ENCODE measurements at places on chromosomes 2 and 18.

DNA sequence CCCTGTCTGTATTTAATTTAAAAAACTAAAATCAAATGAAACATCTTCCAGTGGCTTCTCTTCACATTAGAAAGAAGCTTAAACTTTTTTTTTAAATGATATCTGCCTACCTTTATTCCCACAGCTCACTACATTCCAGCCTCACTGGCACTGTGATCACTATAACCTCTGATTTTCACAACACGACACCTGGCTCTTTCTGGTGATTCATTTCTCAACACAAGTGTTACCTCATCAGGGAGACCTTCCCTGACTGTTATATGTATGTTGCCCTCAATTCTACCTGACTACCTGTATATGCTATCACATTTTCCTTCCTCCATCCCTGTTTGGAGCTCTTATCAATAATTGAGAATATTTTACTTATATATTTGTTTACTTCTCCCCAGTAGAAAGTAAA lies 76.6 kb downstream of the BAZ2B start:
- no peak for DNase-seq

DNA sequence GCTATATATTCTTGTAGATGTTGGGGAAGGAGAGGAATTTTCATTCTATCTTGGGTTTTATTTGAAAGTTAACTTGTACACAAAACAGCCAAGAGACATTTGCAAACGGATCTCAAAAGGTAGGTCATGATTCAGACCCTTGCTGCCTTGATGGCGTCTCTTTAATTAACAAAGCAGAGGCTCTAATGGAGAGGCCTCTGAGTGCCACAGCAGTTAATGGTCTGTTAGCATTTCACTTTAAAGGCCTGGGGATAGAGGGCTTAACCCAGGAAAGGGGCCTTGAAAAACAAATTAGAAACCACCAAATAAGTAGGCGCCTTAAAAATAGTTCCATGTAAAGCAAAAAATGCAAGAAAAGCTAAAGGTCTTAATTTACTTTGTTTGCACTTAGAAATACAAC lies 836.9 kb upstream of the CELF4 start:
- no peak for DNase-seq

GRCh38 chr2:216071111-216071851 lies 10.3 kb downstream of the PECR start:
- no peak for DNase-seq

- DNase-seq: no peak
Observed at GRCh38 chr2:158042245-158042644, 59.4 kb upstream of the UPP2 start.

DNA sequence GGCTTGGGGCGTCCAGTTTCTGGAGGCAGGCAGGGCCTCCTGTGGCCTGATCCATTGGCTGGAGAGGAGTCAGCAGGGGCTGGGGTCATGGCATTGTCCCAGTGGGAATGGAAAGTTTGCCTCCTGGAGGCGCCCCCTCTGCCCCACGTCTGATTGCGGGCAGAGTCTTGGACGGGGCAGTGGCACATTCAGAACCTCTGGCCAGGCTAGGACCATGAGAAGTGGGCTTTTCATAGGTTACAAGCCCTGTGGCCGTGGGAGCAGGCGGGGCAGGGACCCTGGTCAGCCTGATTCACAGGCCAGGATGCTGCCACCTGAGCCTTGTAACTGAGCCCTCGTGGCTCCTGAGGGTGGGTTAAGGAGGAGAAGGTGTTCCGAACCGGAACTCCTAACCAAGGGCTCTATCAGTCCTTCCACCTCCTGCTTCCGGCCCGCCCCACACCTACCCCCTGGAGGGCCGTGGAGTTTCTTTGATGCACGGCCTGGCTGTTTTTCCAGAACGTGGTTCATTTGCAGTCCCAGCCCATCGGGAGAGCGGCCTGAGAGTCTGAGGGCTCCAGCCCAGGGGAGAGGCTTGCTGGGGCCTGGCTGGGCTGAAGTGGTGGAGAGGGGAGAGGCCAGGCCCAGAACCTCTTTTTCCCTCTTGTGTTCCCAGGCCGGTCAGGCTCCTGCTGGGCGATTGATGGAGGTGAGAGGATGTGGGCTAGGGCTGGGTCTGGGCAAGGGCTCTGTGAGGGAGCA lies 43.9 kb upstream of the PLB1 start:
- DNase-seq: no peak

GRCh38 chr2:64380853-64381527 lies 73.0 kb upstream of the LGALSL start:
- no peak for DNase-seq

- no peak for DNase-seq
Observed at GRCh38 chr2:103138123-103138901, 376.5 kb downstream of the TMEM182 start.

DNA sequence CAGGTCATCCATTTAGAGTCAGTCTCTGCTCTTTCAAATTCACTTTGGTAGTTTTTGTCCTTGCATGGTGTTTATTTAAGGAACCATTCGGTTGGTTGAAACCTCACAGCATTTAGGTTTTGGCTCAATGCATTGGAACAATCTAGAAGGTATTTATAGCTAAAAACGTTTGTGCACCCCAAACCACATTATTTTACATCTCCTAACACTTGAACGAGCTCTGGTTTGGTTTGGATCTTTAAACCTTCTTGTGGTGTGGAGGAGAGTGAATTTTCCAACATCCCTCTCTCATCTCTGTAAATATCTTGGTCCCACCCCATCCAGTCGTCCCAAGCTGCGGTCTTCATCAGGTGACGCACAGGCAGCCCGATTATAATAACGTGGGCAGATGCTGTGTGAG lies 287.9 kb downstream of the LPIN1 start:
- DNase-seq: no peak

GRCh38 chr2:132651115-132652045 lies 18.6 kb downstream of the LYPD1 start:
- no peak for DNase-seq

DNA sequence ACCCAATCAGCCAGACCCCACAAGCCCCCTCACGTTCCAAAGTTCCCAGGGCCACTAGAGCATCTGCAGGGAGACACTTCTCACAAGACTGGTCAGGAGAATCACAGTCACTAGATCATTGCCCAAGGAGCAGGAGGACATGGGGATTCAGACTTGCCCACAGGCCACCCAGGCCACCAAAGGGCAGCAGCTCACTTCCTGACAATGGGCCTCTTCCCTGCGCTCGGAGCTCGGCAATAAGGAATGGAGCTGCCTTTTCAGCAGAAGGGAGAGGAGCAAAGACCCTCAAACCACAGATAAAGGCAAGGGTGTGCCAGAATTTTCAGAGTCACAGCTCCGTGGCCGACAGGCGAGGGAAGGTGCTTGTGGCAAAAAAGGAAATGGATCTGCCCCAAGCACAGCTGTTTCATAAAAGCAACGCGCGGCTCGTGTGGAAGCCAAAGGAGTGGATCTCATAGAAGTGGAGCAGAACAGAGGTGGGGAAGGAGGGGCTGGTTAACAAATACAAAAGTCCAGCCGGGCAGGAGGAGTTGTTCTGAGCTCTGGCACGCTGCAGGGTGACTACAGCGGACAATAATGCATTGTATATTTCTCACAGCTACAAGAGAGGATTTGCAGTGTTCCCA lies 72.1 kb downstream of the EDAR start:
- DNase-seq: no peak

DNA sequence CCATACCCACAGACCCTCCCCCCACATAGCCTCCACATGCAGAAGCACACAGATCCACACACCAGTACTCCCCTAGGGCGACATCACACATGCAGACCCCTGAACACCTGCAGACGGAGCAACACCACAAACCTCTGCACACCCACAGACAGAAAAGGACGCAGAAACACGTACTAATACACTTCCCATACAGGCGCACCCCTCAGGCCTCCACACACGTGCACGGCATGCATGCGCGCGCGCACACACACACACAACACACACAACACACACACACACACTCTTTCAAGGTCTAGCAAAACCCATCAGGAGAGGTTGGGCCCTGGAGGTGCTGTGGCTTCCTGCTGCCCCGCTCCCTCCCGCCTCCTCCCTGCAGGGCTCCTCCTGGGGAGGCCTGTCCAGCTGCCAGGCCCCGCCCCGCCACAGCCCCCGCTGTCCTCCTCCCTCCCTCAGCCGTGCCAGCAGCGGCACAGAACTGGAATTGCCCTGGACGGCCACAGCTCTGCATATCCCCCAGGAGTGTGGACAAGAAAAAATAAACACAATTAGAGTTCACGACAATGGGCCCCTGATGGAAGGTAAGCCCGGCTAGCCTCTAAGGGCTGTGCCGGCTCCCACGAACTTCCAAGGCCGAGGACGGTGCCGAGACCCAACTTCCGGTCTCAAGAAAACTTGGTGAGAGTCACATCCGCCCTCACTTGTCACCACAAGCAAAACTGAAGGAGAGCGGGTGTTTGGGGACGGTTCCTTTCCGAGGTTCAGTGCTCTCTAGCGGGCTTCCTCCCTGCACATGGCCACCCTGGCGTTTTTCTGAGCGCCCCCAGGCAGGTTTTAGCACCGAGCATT lies 6.8 kb downstream of the ZFP36L2 start:
- peak; percentile 49 for DNase-seq

- DNase-seq: no peak
Observed at GRCh38 chr2:119423108-119423444, 8.6 kb upstream of the TMEM37 start.

DNA sequence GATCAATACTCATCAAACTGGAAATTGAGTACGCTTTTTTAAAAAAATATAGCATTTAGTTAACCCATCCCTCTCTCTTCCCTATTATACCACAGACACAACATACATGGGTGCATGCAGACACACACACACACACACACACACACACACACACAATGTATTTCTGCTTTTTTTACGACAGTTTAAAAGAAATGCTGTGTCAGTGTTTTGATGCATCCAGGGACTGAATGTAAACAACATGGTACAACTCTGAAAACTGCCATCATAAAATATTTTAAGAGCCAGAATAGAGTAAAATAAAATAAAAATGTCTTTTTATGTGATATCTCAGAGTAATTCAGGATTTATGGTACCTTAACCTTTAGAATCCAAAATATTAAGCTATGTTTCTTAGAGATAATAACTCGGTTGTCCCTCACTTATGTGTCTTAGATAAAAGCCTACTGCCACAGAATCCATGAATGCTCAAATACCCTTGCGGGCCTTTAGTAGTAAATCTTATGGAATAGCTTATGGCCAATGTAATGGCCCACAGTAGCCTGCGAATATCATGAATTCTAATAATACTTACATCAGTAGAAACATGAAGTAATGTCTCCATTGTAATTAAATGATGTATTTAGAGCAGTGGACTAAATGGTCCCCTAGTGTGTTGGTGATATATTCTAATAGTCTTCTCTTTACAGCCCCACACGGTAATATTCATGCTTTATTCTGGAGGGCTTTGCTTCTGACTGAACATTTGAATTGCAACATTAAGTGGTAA lies 251.6 kb upstream of the FIGN start:
- no peak for DNase-seq

GRCh38 chr18:3973191-3973850 lies 481.8 kb downstream of the DLGAP1 start:
- DNase-seq: no peak

- DNase-seq: no peak
Observed at GRCh38 chr2:229686122-229686919, 28.0 kb downstream of the DNER start.

DNA sequence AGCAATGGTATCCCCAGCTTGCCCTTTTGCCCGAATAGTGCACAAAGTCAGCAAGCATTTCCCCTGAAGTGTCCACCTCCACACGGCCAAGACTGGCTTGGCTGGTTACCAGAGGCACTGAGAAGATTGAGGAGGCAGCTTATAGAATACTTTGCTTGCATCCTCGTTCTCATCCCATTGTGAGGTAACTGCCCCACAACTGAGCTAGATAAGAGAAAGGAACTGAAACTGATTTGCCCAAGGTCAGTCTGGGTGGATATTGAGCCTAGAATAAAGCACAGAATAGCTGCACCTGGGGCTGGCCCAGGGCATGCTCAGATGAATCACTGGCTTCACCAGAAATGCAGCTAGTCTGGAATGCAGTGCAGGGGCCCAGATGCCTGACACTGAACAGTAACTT lies 32.7 kb upstream of the MAP4K3 start:
- DNase-seq: no peak

DNA sequence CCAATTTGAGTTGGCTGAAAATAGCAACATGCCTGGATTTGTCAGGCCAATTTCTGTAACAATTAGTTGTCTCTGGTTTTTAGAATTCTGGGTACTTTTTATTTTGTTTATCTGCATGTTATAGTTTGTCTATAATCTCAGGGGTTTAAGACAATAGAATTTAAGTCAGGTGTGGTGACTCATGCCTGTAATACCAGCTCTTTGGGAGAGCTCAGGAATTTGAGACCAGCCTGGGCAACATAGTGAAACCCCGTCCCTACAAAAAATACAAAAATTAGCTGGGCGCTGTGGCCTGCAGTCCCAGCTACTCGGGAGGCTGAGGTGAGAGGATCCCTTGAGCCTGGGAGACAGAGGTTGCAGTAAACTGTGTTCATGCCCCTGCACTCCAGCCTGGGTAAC lies 114.4 kb upstream of the GLS start:
- no peak for DNase-seq

- DNase-seq: no peak
Observed at GRCh38 chr2:16736633-16737032, 71.0 kb upstream of the CYRIA start.

GRCh38 chr2:159066541-159067156 lies 98.2 kb downstream of the TANC1 start:
- DNase-seq: no peak

DNA sequence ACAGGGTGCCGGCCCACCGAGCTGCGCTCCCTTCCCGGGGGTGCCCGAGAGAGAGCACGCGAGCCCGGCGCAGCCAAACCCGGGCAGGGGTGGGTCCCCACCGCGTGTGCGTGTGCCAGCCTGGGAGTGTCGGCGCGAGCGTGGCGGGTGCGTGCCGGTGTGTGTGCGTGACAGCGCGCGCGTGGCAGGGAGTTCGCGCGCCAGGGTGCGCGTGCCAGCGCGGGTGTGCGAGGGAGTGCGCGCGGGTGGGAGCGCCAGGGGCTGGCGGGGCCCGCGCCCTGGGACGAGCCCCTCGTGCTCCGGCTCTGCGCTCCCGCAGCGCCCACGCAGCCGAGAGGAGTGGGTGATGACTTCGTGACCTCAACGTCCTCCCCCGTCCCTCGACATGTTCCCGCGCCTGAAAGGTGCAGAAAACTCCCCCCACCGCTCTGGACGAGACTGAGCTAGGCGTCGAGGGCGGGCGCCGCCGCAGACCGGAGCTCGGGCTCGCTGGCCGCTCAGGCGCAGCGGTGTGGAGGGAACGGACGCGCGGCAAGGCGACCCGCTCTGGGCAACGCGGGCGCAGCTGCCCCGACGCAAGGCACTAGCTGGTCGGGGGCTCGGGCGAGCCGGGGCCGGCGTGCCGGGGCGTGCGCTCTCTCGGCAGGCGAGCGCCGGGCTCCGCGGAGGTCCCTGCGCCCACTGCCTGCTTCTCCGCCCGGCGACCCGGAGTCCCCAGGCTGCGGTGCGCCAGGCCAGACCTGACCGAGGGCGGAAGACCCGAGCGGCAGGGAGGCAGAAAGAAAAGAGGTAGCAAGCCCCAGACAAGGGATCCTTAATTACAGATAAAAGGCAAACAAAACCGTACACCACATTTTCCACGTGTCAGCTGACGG lies 582.8 kb downstream of the ZEB2 start:
- DNase-seq: no peak
